ENCODE measurements at places on chromosomes 2 and 18. TPM values are rescaled to one million over a fixed set of nuclear protein-coding genes. Genes with fewer than 3 reads are reported as not detected.

CCDC85A gene
- total RNA-seq: not detected

GRCh38 chr2:221270806-221271205 is 301.3 kb downstream of the EPHA4 start:
- DNase-seq: no peak

- DNase-seq: no peak
Observed at GRCh38 chr2:38060236-38061018, 15.5 kb downstream of the CYP1B1 start.

DNA sequence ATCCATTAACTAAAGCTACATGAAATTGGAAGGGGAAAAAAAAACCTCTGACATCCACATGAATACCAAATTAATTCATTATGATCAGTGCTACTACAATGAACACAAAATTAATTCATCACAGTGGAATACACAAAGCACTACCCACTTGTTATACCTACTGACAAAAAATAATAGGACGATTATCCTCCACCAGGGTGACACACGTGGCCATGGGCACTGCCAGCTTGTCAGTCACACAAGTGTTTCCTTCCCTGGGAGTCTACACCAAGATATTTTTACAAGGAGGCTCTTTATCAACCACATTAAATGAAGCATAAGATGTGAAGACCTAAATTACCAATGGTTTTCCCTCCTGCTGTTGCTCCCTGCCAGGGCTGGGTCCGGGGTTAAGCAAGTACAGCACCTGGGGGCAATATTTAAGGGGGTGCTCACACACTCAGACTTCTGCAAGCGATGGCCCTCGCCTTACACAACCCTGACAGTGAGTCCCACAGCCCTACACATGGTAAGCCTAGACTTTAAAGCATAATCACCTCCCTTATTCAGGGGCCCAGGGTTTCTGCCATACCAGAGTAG is 90.1 kb downstream of the TCF4 start:
- DNase-seq: no peak
